ENCODE measurements at places on chromosomes 12 and 14.

GRCh38 chr14:95328729-95329503 is 9.2 kb upstream of the CLMN start:
- DNase-seq, result no peak

GRCh38 chr12:3004655-3005565 is 45.7 kb downstream of the TEAD4 start:
- no peak for DNase-seq

GRCh38 chr12:13099066-13099843 is 4.2 kb downstream of the GSG1 start:
- no peak for DNase-seq

GRCh38 chr12:71955970-71956369 is 17.3 kb downstream of the TPH2 start:
- DNase-seq, result no peak

DNA sequence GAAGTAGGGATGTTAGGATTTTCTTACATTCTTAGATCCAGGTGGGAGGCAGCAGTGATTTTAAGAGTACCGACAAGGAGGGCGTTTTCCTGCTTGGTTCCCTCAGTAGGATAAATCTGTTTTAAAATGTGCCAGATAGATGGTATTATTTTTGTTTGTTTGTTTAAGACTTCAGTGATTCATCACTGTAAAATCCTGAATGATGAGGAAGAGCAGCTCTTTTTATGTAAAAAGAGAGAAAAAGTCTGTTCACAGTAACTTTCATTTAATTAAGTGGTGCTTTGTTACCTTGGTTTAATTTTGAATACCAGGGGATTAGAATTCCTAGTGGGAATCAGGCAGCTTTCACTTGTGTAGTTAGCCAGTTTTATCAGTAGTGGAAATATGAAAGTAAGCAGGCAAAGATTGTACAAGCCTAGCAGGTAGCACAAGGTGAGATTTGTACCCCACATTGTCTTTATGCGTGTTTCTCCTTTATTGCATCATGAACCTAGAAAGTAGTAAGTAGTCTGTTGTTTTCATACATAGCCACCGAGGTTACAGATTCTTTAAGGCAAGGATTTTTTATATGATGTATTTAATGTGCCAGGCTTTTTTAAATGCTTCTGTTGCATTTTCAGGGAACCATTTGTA is 349.6 kb downstream of the CCDC91 start:
- no peak for DNase-seq

- DNase-seq, result no peak
Observed at GRCh38 chr12:12440784-12441428, 84.0 kb downstream of the BORCS5 start.

DNA sequence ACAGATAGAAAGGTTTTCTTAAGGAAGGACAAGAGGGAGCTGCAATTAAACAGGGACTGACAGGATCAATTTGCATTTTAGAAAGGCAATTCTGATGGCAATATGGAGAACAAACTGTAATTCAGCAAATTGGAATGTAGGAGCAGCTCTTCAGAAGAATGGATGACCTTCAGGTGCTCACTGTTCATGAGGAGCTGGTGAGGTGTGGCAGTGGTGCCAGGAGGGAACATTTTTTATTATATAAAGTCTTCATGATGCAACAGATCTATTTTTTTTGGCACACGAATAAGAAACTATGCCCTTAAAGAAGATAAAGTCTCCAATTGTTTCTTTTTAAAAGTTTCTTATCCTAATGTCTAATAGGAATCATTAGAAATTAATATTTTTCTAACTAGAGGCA is 151.7 kb downstream of the SLC38A4 start:
- no peak for DNase-seq

- DNase-seq, result no peak
Observed at GRCh38 chr12:93563807-93564538, 8.5 kb upstream of the SOCS2 start.

GRCh38 chr14:63452796-63453195 is 90.4 kb downstream of the PPP2R5E start:
- DNase-seq, result no peak

GRCh38 chr14:85572845-85573244 is 42.9 kb downstream of the FLRT2 start:
- no peak for DNase-seq

DNA sequence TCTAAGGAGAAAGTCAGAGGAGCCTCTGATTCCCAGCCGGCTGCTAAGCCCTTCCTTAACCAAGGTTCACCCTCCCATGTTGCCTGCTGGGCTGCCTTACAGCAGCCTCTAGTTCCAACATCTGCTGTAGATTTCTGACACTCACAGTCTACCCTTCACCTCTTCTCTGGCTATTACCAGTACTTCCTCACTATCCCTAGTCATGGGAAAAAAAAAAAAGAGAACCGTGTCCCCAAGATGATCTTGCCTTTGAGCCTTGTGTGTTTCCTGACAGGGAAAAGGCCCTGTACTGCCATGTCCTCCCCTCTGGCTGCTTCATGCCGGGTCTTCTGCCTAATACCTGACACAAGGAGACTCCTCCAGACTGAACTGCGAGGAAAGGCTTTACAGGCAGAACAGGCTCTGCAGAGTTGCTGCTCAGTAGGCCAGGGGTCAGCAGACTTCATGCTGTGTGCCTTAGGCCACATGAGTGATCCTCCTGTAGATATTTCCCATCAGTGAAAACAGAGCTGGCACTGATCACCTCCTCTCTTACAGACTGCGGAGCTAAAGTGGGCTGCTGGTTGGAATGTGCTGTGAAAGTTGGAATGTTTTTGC is 46.8 kb downstream of the PRKCH start:
- no peak for DNase-seq

GRCh38 chr12:121719926-121720414 is 7.4 kb downstream of the TMEM120B start:
- DNase-seq, result no peak

- DNase-seq, result no peak
Observed at GRCh38 chr14:39430762-39431415, 1.3 kb downstream of the FBXO33 start.

GRCh38 chr12:25459541-25459951 is 93.5 kb downstream of the LMNTD1 start:
- no peak for DNase-seq

- DNase-seq, result no peak
Observed at GRCh38 chr12:75979181-75979580, 52.4 kb downstream of the PHLDA1 start.

DNA sequence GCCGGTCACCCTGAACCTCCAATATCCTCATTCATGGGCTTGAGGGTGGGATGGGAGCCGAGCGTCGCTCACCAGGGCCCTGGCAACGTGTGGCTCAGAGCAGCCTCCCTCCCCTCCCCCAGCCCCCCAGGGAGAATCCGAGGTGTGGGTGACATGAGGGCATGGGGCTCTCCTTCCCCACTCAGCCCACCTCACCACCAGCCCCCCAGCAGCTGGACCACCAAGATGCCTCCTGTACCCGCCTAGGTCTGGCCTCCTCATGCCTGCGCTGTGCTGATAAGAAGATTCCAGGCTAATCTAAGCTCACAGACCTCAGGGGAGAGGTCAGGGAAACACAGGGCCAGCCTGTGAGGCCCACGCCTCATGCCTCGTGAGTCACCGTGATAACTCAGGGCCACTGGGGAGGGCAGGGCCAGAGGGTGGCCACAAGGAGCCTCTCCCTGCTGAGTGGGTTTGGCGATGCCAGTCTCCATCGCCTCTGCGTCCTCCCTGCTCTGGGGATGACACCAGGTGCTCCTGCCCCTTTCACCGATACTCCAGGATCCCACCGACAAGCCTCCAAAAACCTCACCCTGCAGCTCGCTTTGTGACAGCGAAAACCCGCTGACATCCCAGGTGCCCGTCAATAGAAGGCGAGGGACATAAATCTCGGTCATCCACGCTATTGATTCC is 56.9 kb downstream of the TESC start:
- no peak for DNase-seq

DNA sequence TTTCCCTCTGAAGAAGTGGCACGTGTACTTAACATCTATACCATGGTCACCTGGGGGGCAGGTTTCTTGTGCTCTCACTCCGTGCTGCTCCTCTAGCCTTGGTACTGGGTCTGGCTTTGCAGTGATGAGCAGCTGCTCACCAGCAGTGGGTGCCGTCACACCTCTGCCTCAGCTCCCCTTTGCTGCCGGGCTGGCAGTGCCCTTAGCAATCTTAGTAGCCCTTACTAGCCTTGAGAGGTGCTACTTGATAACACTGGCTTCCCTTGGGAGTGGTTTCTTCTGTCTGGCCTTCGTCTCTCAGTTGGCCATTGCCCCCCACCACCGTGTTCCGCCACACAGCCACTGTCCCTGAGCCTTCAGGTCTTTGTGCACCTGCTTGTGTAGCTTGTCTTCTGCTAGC is 22.6 kb downstream of the KLC1 start:
- no peak for DNase-seq

GRCh38 chr12:69469854-69470188 is 367 bp upstream of the FRS2 start:
- no peak for DNase-seq

GRCh38 chr14:95445676-95446075 is 70.8 kb downstream of the SYNE3 start:
- no peak for DNase-seq

- DNase-seq, result no peak
Observed at GRCh38 chr14:23571701-23572523, 4.3 kb upstream of the AP1G2 start.

DNA sequence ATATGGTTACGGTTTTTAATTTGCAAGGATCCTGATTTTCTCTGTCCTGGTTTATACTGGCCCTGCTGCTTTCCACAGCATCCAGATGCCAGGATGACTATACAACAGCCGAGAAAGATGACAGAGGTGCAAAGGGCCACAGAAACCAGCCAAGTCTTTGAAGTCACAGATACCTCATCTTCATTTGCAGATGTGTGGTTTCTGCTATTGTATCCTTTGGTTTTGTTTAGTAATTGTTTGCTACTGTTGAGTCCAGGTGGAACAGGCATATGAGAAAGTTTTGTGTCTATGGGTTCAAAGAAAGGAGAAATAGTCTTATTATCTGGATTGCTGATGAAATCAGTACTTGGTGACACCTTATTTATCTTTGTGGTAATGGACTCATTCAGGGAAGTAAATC is 17.3 kb upstream of the KLHL42 start:
- DNase-seq, result peak; percentile 22

GRCh38 chr14:68124979-68125731 is 305.6 kb downstream of the RAD51B start:
- no peak for DNase-seq

DNA sequence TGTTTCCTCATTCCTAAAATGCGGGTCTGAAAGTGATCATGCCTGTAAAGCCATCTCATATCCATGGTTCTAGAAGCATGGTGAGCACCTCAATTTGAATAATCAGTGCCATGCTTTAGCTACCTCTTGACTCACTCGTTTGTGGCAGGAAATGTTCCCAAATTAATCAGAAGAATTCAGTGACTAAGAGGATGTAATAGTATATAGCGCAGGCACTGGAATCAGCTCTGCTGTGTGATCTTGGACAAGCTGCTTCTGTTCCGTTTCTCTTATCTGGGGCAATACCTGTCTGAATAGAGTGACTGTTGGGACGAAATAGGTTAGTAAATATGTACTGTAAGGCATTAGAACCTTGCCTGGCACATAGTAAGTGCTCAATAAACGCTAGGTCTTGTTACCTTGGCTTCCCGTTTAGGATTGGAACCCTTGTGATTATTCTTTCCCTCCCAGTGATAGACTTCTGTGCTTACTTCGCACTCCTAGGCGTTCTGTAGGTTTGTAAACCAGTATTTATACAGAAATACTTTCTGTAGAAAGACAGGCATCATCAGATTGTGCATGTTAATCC is 820 bp upstream of the SMAGP start:
- no peak for DNase-seq

Measured in stimulated activated CD4-positive, alpha-beta T cell treated with anti-CD3 and anti-CD28 coated beads, TNF-alpha, amount 100 ng/mL, for 48 hours (primary cell).